Foreskin fibroblast (primary cell): ENCODE measurements at places on chromosomes 1 and 21.
A peak's percentile ranks its signal among the peaks of the same experiment; 100 is the strongest.

DNA sequence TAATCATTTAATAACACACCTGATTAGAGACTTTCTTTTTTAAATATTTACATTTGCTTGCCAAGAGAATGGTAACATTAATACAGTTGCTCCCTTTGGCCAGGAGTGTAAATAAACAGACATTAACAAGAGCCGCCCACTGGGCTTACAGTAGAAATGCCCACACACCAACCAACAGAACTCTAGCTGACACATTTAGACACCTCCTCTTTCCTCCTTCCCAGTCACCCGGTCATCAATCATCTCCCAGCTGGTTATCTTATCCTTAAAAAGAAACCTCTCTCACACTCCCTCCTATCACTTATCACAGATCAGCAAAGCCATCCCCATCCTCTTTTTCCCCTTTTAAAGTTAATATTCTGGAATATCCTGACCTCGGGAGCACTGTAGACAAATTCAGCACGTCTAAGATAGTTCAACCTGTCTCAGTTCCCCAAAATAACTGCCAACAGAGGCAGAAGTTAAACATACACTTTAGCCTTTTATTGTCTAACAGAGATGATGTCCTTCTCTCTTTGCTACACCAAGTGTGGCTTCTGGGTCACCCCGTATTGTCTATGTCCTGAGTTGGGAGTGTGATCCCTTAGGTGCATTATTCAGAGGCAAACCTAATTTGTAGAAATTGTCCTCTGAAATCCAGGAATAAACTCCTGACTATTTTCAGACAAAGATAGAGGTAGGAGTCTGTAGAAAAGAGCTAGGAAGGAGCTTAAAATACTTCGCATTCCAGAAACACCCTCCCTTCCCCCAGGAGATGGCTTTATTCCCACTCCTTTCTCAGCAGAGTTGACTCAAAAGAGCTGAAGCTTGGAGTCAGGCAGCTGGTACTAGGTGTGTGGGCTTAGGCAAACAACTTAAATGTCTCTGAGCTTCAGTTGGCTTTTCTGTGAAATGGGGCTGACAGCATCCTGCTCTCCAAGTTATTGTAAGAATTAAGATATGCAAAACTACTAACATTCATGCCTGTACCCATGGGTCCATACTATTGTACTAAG is 8.8 kb downstream of the MYCL start:
- peak; percentile 66 for DNase-seq

DNA sequence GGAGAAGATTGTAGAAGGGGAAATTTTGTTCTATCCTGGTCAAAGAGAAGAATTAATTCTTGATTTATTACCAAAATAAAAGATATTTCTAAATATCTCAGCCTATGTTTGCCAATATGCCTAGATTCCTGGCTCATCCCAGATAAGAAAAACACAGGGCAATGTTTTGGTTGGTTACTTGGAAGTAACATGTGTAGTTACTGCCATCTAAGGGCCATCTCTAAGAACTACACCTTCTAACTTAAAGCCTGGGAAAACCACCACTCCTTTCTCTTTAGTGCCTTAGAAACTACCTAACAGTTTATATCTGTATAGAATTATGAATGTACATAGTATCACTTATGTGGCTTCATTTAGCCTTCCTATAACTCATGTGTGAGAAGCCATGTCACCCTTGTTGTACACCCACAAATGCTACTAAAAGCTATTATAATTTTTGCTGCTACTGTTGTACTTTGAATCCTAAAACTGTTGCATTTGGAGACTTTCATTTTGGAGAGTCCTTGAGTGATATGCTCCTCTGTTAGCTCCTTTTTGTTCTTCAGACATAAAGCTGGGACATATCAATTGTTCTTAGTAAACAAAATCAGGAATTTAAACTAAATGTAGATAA is 4.5 kb downstream of the AIM2 start:
- peak; percentile 48 for DNase-seq

DNA sequence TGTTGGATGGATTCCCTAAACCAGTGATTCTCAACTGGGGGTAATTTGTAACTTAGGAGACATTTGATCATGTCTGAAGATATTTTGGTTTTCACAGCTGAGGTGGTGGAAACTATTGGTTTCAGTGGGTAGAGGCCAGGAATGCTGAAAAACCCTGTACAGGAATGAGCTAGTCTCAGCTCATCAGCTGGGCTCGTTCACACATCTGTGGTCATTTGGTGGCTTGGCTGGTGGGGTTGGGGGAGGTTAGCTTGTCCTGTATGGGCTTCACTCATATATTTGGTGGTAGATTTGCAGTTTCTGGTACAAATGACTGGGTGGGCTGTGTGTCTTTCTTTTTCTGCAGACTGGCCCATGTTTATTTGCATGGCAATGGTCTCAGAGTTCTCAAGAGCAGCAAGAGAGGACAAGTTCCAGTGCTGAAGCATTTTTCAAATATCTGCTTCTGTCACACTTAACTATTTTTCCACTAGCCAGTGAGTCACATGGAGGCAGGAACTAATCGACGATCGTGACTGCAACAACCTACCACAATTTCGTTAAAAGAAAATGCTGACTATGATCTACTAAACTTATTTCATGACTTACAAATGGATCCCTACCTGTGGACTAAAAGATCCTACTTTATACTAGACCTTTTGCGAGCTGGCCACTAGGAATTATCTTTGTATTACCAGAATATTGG is 321.7 kb upstream of the PLXNA2 start:
- no peak for DNase-seq

DNA sequence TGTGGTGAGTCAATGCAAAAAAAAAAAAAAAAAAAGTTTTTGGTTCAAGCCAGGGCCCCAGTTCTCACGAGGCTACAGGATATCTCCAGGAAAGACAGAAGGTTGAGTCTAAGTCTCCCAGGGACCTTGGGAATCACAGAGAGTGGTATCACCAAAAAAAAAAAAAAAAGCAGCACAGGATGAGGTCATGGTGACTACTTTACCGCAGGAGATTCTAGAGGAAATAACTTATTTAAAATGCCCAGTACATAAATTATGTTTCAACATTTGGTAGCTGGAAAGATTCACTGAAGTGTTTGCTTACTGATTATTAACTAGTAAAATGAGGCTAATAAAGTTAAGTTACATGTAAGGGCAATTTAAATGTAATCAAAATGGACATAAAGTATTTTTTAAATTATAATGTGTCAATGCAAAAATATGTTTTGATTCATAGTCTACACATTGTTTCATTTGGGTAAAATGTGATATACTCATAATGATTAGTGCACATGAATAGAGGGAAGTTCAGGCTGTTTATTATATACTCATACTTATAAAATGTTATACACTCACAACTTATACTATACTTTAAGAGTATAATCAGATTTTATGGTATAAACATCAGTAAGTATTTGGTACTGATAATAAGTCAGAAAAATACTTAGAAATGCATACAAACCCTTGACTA is 84.1 kb downstream of the PLPPR5 start:
- peak; percentile 64 for DNase-seq

GRCh38 chr1:22941257-22941656 is 31.4 kb downstream of the LACTBL1 start:
- DNase-seq = no peak

- DNase-seq = no peak
Measured at GRCh38 chr1:154689083-154689482, 81.1 kb upstream of the ADAR start.

DNA sequence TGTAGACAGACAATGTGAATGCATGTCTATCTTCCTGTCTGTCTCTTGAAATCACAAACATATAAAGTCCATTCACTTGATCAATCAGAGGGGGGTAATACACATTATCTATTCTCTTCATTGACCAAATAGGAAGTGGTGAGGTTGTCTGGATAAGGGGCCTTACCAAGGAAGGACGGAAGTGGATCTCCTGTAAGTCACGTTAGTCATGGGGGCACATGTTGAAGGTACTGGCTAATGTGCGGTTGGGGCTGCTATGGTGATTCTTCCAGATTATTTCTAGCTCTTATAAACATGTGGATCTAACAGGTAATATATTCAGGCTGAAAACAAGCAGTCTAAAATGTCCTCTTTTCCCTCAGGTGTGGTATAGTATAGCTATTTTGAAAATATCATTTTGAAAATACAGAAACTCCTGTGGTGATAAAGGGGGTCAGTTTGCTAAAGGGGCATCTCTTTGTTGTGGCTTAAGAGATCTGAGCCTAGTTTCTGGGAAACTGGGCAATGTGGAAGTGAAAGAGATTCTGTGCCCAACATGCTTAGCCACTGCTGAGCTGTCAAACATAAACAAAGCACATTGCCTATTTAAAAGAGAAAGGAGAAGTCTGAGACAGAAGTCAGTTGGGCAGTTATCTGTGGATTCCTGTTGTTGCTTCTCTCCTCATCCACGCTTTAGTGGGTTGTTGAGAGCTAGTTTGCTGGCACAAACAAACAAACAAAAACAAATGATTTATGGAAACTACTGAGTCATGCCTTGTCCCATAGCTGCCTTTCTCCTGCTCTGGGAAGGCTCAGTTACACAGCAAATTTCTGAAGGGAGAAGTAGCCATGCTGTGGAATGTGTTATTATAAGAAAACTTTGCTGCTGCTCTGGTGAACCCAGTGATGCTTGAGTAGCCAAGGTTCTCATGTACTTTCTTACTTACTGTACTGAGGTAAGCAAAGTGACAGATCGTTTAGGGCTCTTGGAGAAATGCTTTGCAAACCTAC is 166.9 kb downstream of the HLX start:
- DNase-seq = peak; percentile 48

GRCh38 chr1:227223171-227223806 is 95.0 kb downstream of the CDC42BPA start:
- DNase-seq = no peak

DNA sequence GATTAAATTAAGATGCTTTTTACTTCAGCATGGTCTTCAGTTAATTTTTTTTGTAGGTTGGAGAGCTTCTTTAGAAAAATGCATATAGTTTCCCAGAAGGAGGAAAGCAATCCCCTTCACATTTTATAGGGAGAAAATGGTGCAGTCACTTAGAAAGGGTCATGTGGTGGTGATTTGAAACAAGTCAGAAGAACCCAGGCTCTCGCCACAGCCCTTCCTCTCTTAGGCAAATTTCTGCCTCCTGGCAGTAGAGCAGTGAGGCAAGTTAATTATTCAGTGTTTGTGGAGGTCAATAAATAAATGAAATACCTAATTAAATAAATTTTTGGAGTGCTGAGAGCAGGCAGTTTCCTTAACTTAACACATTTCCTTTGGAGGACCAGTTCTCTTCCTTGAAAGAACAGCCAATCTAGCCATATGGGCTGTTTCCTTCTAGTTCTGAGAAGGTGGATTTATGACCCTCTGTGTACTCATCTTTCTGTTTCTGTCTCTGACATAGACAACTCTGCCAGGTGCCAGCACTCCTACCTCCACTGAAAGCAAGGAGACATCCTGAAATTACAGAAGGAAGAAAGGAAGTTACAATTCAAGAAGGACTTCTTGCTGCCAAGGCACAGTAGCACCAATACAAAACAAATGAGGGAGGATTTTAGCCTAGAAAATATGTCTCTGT is 19.0 kb upstream of the POGZ start:
- no peak for DNase-seq

DNA sequence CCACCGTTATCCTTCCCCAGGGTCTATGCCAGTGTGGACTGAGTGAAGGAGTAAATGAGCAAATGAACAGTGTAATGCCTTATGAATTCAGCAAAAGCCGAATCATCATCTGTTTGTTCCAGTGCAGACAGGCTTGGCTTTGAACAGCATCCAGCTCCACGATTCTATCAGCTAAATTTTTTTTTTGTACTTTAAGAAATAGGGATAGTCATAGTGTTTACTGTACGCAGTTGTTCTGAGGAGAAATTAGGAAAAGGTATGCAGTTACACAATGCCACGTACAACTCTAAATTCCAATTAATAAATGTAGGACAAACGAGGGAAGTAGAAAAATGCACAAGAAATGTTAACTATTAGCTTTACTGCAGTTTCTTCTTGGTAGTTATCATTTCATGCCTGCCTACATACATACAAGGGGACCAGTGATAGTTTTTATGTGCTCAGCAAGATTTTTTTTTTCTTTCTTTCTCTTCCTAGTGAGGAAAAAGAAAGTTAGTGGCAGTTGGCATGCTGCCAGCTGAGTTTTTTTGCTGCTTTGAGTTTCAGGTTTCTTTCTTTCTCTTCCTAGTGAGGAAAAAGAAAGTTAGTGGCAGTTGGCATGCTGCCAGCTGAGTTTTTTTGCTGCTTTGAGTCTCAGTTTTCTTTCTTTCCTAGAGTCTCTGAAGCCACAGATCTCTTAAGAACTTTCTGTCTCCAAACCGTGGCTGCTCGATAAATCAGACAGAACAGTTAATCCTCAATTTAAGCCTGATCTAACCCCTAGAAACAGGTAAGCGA is at the start of gene IFI44L:
TSS of gene IFI44L (plus strand) at position 646 of the 777 bp plus-strand sequence. CDS start 7,468 bp downstream, outside the sequence.
- DNase-seq = peak; percentile 69

- DNase-seq = no peak
Measured at GRCh38 chr1:181714428-181714827, 231.1 kb downstream of the CACNA1E start.

- DNase-seq = peak; percentile 10
Measured at GRCh38 chr1:47708658-47709018, 270.8 kb downstream of the FOXD2 start.

- no peak for DNase-seq
Measured at GRCh38 chr1:6960860-6961259, 175.6 kb downstream of the CAMTA1 start.

- no peak for DNase-seq
Measured at GRCh38 chr21:32603131-32603530, 9.0 kb downstream of the CFAP298 start.

DNA sequence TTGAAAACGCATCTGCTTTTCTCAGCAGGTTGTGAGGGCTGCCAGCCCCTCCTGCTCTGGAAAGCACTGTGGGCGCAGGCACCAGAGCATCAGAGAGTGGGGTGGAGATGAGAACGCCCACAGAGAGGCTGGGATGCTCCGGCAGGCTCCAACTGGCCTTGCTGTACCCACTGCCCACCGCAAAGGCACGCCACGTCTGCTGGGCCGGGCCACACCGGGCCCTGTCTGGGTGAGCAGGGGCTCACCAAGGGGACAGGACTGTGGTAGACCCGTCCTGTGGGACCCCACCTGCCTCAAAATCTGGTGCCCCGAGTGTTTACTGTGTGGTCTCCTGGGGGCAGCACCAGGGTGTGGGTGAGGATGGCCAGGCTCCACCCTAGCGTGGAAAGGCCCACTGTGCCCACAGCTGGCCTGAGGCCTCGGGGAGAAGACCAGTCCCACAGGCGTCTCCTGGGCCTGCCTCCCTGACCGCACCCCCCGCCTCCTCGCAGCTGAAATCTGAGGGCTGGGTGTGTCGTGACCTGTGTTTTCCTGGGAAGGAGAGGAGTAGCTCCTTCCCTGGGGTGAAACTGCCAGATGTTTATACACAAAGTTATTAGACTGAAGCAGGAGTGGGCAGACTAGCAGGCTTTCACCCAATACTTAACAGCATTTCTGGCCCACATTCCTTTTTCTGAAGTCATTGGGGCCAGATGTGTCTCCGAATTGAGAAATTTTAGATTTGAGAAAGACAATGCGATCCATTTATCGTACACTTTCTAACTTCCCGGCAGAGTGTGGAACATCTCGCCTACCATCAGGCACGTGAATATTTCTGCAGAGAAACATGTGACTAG is 53.8 kb downstream of the STUM start:
- peak; percentile 85 for DNase-seq

DNA sequence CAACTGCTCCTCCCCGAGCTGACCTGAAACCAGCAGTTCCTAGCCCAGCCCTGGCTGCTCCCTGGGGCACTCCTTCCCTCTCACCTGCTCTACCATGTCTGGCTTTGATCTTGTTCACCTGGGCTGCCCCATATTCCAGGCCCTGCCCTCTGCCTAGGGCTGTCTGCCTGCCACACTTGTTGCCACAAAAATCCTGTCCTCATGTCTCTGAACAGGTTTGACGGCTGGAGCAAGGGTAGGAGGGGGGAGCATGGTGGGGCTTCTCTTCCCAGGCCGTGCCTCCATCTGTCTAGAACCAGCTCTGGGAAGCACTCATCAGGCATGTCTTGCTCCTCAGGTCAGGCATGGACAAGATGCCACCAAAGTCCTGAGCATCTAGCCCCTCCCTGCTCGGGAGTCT is 44.3 kb upstream of the WNT2B start:
- no peak for DNase-seq
